ENCODE measurements at places on chromosomes 5 and 9.

GRCh38 chr9:86953181-86953580, 5.9 kb upstream of the GAS1 start:
- no peak for DNase-seq

DNA sequence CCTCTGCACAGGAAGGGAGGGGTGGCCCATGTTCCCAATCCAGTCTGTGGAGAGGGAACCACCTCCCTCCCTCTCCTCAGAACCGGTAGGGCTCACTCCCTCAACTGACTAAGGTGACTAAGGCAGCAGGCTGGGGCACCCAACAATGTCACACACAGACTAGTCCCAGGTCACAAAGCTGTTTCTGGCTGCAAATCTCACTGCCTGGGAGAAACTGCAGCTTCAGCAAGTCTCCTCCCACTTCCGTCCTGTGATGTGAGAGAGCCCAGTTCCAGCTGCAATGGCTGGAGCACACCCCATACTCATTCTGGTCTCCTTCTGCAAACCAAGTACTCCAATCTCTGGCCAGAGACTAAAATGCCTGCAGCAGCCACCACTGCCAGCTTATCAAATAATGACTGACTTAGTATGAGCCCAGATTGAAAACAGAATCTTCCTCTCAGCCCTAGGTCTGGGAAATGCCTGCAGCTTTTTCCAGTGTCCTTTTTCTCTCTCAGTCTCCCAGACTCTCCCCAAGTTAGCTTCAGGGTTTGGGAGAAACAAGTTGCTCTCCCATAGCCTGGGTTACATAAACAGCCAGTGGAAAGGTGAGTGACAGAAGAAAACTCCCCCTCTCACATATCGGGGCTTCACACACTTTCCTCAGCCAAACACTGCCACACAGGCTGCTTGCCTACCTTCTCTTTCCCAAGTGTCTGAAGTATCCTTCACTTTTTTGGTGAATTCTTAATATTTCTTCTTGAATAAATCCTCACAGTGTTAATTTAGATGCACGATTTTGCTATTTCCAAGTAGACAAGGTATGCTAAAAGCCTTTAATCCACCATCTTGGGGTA, 247.4 kb upstream of the RASA1 start:
- no peak for DNase-seq

- DNase-seq: no peak
Observed at GRCh38 chr9:92295240-92295790, 1.8 kb upstream of the IARS1 start.

DNA sequence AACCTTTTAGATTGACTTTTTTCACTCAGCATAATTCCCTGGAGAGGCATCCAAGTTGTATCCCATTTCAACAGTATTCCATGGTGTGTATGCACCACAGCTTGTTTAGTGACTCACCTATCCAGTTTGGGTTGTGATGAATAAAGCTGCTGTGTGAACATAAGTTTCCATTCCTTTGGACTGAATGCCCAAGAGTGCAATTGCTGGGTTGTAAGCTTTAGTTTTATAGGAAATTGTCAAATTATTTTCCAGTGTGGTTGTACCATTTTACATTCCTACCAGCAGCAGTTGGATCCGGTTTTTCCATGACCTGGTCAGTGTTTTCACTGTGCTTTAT, 60.9 kb upstream of the TMED7 start:
- DNase-seq: no peak

DNA sequence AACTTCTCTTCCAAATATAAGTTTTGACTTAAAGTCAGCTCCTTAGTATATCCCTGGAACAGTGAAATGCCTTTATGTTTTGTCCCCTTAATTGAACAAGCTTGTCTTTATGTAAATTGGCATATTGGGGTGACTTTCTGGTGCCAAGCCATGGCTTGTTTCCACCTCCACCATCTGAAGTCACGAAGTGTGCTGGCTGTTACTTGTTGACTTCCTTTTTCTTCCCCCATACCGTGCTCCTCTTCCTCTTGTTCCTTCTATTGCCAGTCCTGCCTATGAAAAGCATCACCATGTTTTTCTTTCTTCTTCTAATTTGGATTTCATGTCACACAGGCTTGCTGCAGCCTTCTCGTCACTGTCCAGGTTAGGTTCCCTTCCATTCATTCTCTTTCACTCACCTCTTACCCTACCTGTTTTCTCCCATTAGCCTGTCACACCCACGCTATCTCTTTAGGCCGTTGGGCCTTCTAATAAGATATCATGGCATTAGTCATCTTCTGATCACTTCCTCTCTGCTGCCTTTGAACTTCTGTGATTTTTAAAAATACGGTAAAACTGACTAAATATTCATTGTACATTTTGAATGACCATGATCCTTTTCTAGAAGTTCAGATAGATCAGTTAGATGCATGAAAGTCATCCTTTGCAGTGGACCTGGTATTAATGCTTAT, 48.1 kb downstream of the IQGAP2 start:
- no peak for DNase-seq

- no peak for DNase-seq
Observed at GRCh38 chr9:68704498-68704813, 584 bp upstream of the PIP5K1B start.

DNA sequence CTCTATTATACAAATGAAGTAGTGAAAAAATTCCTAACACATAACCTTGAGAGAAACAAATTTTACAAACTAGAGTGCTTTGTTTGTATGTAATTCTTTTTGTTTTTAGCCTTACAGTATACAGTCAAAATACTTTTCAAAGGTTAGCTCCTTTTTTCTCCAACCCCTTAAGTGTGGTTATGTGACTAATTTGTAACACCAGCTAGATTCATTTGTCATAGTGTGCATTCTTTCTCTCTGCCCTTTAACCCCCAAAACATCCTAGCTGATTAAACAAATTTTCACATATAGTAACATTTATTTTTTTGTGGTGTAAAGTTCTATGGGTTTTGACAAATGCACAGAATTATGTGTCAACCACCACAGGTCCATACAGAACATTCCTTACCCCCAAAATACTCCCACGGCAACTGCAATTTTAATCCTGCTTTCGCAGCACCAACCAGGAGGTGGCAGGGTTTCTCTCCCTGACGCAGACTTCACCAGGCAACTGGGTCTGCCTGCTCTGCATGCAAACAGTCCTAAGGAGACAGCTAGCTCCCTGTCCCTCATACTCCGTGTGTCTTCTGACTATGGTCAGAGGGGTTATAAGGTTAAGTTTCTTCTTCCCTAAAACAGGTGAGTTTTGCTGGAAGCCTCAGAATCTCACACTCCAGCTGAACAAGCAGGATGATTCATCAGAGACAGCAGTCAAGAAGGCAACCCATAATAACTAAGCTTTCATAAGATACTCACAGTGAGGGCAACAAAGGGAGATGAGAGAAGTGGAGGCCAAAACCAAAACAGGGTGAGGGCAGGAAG, 44.5 kb upstream of the NR5A1 start:
- no peak for DNase-seq

DNA sequence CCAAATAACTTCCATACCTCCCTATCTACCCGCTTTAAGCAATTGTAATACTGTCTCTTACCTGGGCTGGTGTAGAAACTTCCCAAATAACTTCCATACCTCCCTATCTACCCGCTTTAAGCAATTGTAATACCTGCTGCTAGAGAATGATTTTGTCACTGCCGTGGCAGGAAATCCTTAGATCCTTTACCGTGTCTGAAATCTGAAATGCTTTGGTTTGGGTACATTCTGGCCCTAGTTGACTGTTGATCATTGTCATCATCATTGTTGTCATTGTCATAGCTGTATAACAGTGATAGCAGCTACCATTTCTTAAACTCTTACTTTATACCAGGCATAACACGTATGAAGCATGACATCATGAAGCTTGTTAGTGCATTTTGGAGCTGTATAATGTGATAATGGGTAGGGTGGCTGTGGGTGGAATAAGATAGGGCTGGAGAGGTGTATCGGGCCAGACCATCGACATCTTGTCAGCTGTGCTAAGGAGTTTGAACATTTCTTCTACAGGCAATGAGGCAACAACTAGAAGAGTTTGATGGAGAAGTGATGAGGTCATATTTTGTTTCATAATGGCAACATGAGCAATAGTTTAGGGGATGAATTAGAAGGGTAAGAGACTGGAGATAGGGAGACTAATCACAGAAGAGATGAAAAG, 15.7 kb downstream of the PIP5K1B start:
- no peak for DNase-seq

- no peak for DNase-seq
Observed at GRCh38 chr9:112852741-112853504, 37.8 kb downstream of the SLC46A2 start.

DNA sequence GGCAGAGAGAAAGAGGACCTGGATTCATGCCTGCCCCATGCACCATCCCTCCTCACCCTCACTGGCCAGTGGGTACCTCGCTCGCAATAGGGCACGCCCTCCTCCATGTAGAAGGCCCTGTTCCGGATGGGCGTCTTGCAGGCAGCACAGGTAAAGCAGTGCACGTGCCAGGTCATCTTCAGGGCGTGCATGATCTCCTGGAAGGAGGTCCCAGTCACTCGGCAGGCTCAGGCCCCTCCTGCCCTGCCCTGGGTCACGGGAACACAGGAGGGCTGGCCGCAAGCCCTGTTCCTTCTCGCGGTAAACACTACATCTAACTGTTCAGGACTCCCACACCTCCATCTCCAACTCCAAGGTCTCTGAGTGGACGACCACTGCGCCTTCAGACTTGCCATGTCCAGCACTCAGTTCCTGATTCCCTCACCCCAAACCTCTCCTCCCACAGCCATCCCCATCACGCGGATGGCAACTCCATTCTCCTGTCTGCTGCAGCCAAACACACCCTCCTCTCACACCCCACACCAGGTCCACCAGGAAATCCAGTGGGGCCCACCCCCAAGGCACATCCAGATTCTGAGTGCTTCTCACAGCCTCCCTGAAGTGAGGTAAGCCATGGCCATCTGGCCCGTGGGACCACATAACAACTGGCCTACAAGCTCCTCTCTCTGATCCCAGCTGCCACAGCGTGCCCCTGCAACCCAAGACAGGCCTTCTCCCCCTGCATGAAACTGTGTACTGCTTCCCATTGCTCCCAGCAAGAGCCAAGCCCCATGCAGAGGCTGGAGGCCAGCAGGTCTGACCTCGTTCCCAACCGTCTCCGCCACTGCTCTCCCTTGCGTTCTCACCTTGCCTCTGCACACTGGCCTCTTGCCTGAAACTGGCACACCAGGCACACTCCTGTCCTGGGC, 10.8 kb upstream of the DBN1 start:
- no peak for DNase-seq

DNA sequence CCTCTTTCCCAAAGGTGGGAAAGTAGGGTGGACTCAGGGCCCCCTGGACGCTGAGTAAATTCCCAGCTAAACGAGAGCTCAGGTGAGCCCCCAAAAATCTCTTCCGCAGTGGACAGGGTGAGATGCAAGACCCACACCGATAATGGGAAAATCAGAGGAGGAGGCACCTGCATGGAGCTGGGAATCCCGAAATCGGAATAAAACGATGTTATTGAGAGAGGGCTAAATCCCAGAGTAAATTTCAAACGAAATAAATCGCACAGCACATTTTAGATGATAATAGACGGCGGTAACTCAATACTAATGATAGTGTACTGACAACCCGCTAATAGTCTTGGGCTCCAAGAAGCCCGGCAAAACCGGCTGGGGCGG, 3.0 kb upstream of the BARHL1 start:
- no peak for DNase-seq

DNA sequence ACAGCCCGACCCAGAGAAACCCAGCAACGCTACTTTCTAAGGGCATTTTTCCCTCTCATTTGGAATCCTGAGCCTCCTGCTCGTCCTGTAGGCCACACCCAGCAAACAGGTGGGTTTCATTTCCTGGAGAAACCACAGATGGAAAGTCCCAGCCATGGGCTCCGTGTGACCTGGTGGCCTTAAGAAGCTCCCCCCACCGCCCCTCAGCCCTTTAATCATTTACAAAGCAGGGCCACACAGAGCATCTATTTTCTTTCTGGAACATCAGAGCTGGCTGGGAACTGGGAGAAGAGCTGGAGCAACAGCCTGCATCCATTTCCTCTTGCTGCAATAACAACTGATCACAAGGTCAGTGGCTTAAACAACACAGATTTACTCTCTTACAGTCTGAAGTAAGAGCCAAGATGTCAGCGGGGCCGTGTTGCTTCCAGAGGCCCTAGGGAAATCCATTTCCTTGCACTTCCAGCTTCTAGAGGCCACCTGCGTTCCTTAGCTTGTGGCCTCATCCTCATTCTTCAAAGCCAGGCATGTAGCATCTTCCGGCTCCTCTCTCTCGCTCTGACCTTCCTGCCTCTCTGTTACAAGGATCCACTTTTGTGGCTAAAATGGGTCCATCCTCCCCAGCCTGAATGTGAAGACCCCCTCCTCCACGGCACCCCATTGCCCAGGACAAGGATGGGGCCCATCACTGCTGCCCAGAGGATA, 40.5 kb downstream of the C9orf50 start:
- no peak for DNase-seq

- DNase-seq: no peak
Observed at GRCh38 chr5:24364711-24365110, 280.1 kb downstream of the CDH10 start.

DNA sequence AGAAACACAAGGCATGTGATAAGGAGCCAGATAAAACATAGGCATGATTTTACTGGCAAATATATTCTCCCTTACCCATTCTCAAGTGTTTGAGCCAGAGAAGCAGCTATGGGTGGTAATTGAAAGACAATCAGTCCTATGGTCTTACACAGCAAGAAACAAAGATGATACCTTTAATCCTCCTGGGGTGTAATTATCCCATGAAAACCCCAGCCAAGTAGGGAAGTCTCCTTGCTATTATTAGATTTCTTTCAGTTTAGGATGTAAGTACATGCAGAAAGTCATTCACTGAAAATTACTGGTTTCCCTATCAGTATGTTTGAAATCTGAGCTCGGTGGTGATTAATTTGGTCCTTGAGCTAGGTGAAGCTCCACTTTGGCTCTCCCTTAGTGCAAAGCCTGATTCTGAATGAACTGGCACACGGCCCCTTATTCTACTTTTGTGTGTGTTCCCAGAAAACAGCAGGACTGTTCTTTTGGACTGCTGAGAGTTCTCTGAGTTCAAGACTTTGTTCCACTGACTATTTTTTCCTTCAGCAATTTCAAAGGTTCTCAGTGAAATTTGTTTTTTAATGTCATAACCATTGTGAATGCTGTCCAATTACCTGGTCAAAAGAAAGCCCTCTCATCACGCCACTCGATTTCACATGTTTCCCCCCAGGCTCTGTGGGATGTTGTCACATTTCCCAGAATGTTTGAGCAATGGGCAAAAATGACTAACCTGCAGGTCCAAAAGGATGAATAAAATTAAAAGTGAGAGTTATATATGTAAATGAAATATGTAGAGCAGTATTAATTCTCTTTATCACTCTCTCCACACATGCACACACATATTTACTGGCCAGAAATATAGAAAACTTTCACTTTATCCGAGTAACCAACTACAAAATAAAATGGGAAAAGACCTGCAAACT, 343.0 kb downstream of the RAB3C start:
- DNase-seq: no peak

GRCh38 chr5:173734716-173735115, 118.3 kb upstream of the BOD1 start:
- DNase-seq: no peak

- DNase-seq: no peak
Observed at GRCh38 chr9:128005923-128006322, 25.1 kb upstream of the EEIG1 start.

- no peak for DNase-seq
Observed at GRCh38 chr9:107872457-107873192, 383.1 kb upstream of the KLF4 start.

Measured in central memory CD8-positive, alpha-beta T cell (primary cell).